Mammary epithelial cell (primary cell): ENCODE measurements at places on chromosomes 11 and 22. TPM values are rescaled to one million over a fixed set of nuclear protein-coding genes. Genes with fewer than 3 reads are reported as not detected.

GRCh38 chr22:31556627-31557203 is 60.4 kb downstream of the SFI1 start:
- DNase-seq, result peak; percentile 11

GRCh38 chr11:18490319-18490718 is 34.7 kb downstream of the LDHAL6A start:
- no peak for DNase-seq

The SYCE3 gene
- 1.1 TPM for polyA plus RNA-seq

DNA sequence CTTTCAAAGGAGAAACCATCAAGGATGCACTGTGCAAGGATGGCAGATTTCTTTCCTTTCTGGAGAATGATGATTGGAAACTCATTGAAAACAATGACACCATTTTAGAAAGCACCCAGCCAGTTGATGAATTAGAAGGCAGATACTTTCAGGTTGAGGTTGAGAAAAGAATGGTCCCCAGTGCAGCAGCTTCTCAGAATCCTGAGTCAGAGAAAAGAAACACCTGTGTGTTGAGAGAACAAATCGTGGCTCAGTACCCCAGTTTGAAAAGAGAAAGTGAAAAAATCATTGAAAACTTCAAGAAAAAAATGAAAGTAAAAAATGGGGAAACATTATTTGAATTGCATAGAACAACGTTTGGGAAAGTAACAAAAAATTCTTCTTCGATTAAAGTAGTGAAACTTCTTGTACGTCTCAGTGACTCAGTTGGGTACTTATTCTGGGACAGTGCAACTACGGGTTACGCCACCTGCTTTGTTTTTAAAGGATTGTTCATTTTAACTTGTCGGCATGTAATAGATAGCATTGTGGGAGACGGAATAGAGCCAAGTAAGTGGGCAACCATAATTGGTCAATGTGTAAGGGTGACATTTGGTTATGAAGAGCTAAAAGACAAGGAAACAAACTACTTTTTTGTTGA is 9.8 kb downstream of the FAM111A start:
- no peak for DNase-seq

DNA sequence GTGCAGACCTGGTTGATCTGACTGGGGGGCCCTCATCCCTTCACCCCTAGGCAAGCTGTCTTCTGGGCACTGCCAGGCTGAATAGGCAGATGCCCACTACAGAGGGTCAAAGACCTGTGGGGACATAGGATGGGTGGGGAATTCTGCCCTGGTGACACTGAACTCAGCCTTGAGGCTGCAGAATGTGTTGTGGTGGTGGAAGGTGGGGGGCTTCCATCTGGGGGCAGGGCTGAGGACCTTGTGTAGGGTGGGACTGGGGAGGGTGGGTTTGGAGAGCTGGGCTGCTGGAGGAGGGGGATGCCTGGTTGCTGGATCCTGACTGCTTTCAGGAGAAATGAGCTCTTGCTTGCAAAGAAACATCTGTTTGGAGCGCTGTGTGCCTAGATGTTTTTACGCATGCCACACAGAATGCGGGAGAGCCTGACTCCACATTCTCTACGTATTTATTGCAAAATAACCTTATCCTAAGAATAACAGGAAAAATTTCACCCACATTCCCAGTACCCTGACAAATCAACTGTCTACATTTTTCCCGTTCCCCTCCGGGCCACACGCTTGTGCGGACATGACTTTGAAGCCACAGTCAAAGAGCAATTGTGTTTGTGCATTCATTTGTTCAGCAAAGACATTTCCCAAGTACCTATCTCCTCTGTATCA is 18.3 kb downstream of the SMIM38 start:
- peak; percentile 90 for DNase-seq
